ENCODE measurements at places on chromosomes 5 and 9.
A peak's percentile ranks its signal among the peaks of the same experiment; 100 is the strongest.

GRCh38 chr9:117028103-117028858 lies 341.2 kb downstream of the TRIM32 start:
- no peak for DNase-seq

GRCh38 chr5:133824661-133825254 lies 143.7 kb downstream of the C5orf15 start:
- DNase-seq: no peak

GRCh38 chr5:132008163-132008473 lies 3.3 kb downstream of the ACSL6 start:
- no peak for DNase-seq

DNA sequence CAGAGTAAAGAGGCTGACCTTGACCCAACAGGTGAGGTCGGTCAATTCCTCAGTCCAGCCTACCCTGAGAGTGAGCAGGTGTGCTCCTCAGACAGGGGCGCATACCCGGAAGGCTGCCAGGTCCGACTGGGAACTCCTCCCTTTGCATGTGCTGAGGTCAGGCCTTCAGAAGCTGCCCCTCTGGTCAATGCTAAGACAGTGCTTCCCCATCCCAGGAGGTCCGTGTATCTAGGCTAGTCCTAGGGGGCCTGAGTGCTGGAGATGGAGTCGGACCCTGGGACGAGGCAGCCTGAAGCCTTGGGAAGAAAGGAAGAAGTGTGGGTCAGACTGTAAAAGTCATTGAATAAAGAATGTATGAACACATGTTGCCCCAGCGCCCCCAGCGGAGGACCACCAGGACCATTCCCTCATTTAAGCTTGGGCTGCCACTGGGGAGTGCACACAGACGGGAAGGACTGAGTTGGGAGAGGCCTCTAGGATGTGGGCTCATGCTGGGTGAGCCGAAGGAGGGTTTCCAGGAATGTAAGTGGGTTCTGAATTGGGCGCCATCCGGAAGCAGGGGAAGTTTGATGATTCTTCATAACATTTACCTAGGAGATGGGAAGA lies 41.0 kb upstream of the GFPT2 start:
- DNase-seq: no peak

DNA sequence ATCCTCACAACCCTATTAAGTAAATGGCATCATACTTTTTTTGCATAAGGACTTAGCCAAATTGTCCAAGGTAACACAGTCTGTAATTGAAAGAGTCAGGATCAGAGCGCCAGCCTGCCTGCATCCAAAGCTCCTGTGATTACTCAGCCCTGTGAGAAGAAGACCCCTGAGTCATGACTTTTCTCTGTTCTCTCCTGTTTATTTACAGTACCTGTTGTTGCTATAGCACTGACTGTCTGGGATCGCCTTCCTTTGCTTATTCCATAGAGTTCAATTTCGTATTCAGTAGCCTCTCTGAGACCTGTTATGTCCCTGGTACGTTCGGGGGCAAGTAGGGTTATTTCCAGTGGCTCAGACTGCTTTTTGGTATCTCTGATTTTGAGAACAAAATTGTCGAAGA lies 71.8 kb downstream of the TNC start:
- no peak for DNase-seq

DNA sequence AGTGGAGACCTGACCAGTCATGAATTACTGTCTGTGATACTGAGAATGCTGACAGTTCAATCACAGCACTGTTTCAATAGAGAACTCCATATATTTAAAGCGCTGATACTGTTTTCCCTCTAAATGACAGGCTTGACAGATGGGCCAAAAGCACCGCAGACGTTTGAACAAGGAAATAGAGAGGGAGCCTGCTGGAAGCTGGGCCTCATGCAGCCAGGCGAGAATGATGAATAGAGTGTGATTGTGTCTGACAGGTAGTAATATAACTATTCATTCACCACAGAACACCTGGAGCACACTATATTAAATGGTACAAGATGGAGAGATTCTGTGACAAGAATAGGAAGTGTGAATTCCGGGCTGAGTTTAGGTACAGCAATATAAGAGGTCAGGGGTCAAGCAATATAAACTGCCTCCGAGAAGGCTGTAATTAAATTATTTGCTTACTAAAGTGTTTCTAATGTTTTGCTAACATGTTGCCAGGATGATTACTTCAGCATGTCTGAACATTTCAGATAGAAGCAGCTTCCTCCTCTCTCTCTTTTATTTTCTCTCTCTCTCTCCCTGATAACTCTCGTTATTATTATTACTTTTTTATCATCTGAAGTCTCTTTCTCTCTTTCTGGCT lies 297.7 kb downstream of the CSNK1G3 start:
- no peak for DNase-seq

DNA sequence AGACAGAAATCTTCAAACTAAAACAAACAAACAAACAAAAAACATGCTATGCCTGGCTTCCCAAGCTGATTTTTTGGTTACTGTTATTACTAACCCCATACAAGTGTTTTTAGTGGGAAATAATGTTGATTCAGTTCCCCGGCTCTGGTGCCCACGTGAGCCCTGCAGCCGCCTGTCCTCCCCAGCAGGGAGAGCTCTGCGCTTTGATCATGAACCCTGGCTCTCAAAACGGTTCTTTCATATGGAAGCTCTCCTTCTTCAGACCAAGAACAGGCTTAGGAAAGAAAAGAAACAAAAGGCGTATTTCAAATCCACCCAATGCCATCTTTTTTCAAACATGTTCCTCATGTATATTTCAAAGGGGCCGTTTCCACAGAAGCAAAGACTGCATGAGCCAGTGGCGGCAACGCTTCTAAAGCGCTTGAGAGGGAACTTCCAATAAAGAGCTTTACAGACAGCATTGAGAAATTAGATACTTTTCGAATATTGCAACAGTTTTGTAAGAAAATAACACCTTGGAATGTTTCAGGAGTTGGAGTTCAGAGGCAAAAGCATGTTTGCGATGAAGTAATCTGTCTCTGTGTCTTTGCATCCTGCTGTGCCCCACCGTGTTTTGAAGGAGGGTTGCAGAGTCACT lies 74.8 kb downstream of the ICE1 start:
- peak; percentile 12 for DNase-seq

- peak; percentile 27 for DNase-seq
Observed at GRCh38 chr5:151523335-151523734, 67.8 kb downstream of the FAT2 start.

- no peak for DNase-seq
Observed at GRCh38 chr9:103430469-103430868, 435.3 kb downstream of the CYLC2 start.

DNA sequence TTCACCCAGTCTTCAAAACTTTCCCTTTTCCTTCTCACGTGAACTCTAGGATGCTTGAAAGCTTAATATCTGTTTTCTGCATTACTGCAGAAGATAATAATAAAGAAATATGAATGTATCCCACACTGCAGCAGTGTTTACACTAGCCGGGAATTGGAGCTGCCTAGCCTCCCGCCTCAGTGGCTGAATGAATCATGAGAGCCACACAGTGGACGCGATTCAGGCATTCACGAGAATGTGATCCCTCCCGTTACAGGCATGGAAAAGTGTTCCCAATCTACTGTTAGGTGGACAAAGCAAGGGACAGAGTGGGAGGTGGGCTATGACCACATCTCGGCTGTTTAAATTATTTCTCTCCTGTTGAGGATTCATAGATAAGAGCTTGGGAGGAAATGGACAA lies 69.4 kb upstream of the CTSL start:
- no peak for DNase-seq

- DNase-seq: no peak
Observed at GRCh38 chr5:122442938-122443337, 130.9 kb downstream of the SNCAIP start.

Data from CD4-positive, alpha-beta T cell treated with Interleukin-15 for 4 hours (primary cell).